ENCODE measurements at places on chromosomes 1 and 21.

GRCh38 chr21:44067011-44067839 is 40.0 kb upstream of the PWP2 start:
- DNase-seq: no peak

- DNase-seq: no peak
These were observed 503.2 kb upstream of the CAMK1G start for GRCh38 chr1:209080170-209080781.

GRCh38 chr1:43387976-43388599 is 1.5 kb downstream of the MED8 start:
- no peak for DNase-seq

GRCh38 chr1:59819566-59820438 is 5.1 kb downstream of the HOOK1 start:
- DNase-seq: no peak

DNA sequence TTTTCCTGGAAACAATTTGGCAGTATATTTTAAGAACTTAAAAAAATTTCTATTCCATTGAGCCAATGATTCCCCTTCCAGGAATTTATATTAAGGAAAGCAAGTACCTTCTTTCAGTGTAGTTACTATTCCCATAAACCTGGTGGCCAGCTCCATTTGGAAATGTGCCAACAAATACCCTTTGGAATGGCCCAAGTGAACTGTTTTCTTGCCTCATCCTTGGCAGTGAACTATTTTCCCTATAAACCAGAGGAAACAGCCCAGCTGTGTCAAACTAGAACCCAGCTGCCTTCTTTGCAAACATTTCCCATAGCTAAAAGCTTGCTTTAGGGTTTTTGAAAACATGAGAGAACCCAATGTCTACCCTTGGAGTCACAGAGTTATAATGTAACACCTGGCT is 496.9 kb downstream of the NEGR1 start:
- no peak for DNase-seq

DNA sequence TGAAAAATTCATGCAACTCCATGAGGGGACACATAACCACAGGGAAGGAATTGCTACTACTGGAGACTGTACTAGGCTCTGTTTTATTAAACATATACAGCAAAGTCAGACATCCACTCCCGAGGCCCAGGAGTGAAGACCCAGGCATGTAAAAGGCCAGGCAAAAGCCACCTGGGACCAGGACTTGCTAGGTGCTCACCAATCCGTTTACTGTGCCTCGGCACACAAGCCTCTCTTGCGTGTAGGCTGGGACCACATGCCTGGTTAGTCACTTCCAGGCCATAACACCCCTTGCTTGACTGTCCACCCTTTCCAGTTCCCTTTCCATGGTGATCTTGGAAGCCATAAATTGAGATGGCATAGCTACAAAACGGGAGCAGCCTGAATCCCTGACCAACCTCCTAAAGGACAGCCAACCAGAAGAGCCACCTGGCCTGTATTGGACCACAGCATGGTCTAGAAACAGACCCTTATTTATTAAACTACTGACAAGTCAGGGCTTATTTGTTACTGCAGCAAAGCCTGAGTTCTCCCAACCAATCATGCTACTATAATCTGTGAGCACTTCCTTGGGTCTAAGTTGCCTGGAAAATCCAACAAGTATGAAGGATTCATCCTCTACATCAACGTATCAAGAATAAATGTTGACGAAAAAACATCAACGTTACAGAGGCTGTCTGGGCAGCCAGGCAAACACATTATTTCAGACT is 39.7 kb downstream of the URB1 start:
- no peak for DNase-seq

DNA sequence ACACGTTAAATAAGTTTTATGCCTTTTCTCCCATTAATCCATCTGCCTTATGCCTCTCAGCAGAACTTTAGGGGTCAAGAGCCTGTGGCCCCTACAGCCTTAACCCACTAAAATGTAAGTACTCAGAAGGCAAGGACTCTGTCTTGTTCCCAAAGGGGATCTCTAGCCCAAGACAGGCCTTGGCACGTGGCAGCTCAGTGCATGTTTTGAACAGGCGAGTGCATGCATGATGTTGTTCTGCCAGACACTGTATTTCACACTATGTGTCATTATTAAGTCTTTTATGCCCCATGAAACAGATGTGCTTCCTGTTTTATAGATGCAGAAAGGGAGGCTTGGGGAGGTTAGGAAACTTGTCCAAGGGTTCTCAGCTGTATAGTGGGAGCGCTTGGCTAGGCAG is 102.8 kb downstream of the ETS2 start:
- no peak for DNase-seq

- DNase-seq: no peak
These were observed 21.8 kb downstream of the ADARB1 start for GRCh38 chr21:45096217-45096616.

DNA sequence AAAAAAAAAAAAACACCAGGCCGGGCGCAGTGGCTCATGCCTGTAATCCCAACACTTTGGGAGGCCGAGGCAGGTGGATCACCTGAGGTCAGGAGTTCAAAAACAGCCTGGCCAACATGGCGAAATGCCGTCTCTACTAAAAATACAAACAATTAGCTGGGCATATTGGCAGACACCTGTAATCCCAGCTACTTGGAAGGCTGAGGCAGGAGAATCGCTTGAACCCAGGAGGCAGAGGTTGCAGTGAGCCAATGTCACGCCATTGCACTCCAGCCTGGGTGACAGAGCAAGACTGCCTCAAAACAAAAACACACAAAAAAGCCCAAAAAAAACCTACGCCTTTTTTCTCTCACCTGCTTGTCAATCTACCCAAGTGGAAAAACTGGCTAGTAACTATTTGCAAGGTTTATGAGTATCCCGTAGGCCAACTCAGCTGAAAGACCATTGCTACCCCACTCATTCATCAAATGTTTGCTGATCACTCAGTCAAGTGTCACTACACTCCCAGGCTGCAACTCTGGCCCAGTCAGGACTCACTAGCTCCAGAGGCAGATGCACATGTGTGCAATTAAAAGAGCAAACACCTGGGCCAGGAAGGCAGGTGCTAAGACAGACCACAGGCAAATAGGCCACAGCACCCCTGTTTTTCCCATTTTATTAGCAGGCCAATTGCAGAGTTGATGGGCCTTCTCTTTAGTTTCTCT is 2.0 kb downstream of the CSRP1 start:
- no peak for DNase-seq

DNA sequence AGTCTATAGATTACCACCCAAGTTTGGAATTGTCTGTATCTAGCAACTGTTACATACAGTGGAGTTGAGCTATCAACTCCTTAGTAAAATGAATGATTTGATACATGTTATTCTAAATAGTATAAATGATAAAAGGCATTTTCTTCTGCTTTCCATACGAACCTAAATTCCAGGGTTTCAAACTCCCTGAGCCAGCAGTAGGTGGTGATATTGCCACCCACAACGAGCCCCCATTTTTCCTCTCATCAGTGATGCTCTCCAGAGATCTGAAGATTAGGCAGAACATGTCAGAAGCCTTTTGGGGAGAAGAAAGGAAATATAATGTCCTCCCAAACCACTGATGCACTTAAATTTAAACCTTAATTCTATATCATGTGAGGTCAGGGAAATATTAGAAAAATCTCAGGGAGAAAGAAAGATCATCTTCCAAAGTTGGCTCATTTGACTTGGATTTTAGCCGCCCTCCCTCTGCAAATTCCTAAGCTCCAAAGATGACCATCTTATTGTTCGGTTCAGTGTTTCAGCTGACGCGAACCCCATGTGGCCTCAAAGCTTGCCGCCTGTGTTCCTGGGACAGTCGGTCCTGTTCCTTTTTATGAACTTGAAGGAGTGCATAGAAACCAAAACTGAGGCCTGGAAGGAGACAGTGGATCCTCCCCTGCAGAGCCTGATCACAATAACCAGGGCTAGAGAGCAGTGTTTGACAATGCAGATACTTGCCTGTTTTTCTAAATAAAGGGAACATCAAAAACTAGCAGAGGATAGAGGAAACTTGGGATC is 2.3 kb downstream of the EVA1C start:
- no peak for DNase-seq
